AG04449 (cell line): ENCODE measurements at places on chromosomes 1 and 21.

DNA sequence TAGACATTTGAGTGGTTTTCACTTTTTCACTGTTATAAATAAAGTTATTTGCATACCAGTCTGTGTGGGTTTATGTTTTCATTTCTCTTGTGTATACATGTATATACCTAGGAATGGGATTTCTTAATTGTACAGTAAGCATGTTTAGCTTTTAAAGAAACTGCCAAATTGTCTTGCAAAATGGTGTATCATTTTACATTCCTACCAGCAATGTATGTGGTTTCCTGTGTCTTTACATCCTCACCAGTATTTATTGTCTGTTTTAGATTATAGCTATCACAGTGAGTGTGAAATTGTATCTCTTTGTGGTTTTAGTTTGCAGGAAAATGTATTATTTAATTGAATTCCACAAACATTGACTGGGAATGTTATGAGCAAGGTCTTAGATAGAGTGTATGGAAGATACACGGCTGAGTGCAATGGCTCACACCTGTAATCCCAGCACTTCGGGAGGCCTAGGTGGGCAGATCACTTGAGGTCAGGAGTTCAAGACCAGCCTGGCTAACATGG lies 57.3 kb downstream of the MACF1 start:
- peak; percentile 74 for DNase-seq

DNA sequence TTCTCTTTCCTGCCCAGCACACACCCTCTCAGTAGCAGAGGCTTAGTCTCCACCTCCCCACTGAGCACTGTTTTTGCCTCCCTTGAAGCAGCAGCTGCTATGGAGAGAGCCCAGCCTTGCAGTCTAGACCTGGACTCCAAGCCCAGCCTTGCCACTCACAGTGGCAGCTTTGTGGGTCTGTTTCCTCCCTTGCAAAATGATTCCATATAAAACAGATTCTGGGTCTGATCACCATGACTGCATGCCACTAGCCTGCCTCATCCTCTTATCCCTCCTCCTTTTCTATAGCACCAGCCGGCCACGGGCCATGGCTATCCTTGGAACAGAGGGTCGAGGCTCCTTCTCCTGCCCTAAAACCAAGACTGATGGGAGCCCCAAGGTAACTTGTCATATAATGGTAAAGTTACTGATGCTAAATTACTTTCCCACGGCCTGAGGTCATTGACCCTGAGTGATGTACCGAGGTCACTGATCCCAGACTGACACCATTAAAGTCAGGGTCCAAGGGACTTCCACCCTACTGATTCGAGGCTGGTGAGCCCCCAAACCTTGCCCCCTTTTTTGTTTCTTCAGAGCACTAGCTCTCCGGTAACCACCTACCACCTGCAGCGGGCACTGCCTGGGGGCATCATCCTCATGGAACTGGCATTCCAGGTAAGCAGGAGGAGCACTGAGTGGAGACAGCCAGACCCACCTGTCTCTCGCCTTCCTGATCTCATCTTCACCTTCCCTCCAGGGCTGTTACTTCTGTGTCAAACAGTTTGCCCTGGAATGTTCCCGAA lies 7.9 kb downstream of the HYI start:
- no peak for DNase-seq

GRCh38 chr21:44911068-44911383 lies 9.7 kb downstream of the ITGB2 start:
- DNase-seq, result no peak

DNA sequence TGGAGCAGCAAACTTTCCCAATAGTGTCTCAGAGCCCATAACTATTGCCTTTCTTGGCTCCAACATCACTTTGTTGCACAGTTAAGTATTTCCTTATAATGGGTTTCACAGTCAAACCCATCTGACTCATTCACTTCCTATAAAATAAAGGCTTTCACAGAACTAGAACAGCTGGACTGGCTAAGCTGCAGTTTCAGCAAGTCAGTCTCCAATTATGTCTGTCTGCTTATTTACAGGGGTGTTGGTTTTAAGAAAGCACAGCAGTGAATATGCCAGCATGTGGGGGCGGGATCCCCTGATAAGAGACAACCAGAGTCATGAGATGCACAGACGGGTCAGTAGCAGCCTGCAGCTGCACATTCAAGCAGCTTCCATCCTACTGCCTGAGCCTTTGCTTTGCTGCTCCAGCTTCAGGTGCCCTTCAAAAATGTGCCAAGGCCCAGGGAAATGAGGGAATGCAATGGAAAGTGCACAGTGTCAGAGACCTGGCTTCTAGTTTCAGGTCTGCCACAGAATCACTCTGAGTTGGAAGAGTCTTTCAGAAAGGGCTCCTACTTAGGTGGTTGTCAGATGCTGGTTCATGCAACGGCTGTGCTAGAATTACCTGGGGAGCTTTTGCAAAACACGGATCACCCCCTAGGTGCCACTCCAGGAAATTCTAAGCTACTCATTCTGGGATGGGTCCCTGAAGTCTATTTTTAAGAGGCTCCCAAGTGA lies 24.8 kb downstream of the RNF19B start:
- peak; percentile 74 for DNase-seq

GRCh38 chr1:213385806-213386324 lies 334.8 kb downstream of the RPS6KC1 start:
- DNase-seq, result no peak

DNA sequence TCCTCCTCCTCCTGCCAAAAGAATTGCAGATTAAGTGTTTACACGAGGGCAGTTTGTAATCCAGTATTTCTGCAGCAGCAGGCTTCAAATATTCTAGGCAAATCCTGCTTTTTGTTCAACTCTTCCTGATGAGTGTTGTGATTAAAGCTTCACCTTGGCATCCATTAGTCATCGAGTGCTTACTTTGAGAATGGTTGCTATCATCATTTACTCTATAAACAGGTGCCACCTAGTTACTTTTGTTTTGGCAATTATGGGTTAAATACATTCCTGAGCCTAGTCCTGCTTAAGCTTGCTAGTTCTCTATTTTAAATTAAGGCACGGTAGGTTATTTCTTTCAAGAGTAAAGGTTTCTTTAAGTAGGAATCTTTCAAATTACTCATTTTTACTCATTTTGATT lies 20.3 kb downstream of the PDC start:
- DNase-seq, result no peak

DNA sequence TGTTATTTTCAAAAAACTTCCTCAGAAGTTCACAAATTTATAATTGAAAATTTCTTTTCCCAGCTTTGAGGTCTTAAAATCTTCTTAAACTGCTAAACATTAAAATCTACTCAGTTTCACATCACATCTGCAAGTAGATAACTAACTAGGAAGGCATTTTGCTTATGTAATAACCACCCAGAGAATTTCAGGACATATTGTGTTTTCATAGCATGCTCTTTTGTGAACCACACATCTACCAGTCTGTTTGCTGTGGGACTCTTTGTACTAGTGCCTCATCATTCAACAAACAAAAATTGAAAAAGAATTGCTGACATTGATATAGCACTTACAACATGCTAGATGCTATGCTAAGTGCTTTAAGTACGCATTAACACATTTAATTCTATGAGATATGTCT lies 31.6 kb upstream of the C1orf146 start:
- peak; percentile 24 for DNase-seq

DNA sequence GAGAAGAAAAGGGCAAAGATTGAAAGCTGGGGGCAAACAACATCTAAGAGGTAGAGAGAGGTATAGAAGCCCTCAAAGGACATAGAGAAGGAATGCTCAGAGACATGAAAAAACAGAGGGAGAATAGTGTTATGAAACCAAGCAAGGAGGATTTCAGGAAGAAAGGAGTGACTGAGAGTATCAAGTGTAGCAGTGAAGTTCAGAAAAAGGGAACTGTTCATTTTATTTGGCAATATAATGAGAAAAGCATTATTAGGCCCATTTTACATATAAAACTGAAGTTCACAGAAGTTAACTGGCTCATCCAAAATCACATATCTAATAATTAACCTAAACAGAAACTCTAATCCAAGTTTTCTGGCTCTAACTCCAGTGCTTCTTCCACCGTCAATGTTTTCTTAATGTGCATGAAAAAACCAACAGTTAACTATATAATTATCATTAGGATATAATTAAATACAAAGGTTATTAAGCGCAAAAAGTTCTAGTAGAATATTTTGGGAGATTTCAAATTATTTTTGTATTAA lies 17.7 kb downstream of the NEXN start:
- no peak for DNase-seq

GRCh38 chr21:22889445-22889844 lies 1891.2 kb downstream of the NCAM2 start:
- DNase-seq, result no peak

DNA sequence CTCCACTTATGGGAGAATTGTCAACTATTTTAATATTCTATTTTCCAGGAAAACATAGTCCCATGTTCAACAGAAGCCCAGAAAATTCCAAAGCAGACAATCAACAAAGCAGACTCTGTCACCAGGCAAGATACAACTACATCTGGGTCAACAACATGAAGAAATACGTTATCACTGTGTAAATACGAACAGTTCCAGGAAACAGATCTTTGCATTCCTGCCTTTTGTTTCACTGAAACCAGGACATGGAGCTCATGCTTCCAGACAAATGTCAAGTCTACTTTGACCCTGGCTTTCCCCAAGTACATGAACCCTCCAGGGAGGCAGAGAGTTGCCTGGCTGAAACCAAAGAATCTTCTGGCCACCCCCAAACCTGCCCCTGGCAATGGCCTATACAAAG lies 106.7 kb downstream of the SETD4 start:
- no peak for DNase-seq

DNA sequence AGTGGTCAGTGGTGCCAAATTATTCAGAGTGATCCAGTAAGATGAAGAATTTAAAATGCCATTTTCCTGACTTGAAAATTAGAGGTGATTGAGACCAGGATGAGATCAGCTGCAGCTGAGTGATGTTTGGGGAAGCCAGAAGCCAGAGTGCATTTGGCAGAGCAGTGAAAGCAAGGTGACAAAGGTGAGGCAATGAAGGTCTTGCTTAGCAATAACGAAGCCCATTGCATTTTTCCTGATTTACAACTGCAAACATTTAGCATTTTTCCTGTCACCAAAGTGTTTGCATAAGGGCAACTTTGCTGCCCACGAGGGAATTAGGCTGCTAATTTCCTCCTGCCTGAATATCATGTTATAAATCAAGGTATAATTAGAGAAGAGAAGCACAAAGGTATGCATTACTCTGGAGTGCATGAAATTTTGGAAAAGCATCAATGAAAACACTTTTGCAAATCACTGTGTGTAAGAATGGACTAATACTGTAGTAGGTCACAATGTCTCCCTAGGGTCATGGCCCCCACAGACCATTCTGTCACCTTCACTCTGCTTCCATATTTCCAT lies 188.2 kb upstream of the LYPLAL1 start:
- no peak for DNase-seq

- no peak for DNase-seq
These were observed 280.1 kb upstream of the C1orf174 start for GRCh38 chr1:4179914-4180735.

DNA sequence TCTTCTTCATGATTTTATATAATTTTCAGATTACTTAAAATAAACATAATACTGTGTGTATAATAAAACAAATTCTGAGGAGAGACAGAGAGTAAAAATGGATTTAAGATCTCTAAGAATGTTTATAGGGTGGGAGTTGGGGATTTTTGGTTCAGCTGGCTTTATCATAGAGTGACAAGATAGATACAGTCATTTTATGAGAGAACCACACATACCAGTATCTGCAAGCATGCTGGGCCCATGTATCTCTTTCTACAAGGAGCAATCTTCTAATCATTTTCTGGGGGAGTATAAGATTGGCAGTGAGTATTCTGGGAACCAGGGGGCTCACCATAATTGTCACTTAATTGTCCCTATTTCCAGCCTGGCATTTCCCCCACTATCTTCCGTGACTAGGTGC lies 64.3 kb upstream of the DUSP10 start:
- no peak for DNase-seq

DNA sequence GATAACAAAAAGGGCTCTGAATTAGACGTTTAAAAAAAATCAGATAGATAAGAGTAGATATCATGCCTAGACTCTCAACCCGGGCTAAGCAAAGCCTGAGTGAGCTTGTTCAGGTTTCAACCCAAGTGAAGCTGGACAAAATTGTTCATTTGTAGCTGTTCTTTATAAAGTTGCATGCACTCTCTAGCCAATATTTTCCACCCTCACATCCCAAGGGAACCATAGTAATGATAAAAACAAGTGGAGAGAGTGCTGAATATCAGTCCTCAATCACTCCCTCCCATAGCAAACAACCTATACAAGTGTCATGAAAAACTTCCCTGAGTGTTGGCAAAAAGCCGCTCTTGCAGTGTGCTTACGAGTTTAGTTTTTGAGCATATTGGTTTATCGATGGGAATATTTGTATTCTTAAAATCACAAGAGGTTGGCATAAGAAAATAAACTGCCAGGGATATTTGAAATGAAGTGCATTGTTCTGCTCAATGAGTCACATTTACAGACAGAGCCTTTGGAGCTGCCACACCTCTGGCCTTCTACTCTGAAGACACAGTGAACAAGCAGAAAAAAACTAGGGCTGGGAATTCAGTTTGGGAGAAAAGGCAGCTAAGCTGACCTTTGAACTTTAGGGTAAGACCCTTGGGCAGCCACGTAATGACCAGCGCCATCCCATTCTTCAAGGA lies 2.2 kb upstream of the CLCA2 start:
- no peak for DNase-seq

- DNase-seq, result no peak
These were observed 36.5 kb downstream of the NGF start for GRCh38 chr1:115301438-115302020.

GRCh38 chr1:59288046-59288445 lies 8.8 kb upstream of the FGGY start:
- DNase-seq, result no peak

DNA sequence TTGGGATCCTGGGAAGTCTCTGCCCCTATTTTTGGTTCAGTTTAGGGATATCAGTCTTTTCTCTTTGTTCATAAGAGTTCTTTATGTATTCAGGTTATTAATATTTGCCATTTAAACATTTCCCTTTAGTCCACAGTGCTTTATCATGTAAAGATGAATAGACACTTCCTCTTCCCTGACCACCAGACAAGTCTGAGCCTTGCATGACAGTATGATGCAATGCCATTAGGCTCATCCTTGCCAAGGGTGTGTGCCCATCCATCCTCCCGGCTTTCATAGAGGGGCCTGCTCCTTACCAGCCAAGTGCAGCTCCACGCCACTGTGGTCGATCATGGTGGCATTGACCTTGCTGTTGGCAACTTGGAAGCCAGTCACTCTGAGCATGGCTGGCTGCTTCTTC lies 52.1 kb downstream of the ZSCAN20 start:
- DNase-seq, result no peak

GRCh38 chr1:244371242-244372141 lies 80.2 kb downstream of the ADSS2 start:
- no peak for DNase-seq

DNA sequence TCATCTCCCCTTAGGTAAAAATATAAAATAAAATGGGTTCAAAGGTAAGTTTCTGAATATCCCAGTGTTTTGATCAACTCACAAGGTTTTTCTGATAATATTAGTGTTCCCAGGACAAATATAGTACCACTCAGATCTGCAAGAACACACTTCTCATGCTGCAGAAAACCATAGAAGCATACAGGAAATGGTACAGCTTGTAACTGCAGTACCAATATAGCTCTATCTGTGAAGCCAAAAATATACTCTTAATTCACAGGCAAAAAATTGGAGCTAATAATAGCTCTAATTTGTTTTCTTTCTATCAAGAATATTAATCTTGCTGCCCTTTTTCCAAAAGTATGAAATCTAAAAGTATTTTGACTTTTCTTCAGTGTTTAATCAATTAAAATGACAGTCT lies 13.2 kb downstream of the VPS45 start:
- no peak for DNase-seq
